ENCODE measurements at places on chromosomes 6 and 20. TPM values are rescaled to one million over a fixed set of nuclear protein-coding genes. Genes with fewer than 3 reads are reported as not detected.

Gene KIAA0408
- 1.6 TPM for total RNA-seq

Gene SIM1
- 0.08 TPM for total RNA-seq

Gene PSORS1C2
- not detected for total RNA-seq

Gene DUSP22
- total RNA-seq: 13.7 TPM

Data from epithelial cell of alveolus of lung (primary cell).